Suppressor macrophage treated with lipopolysaccharide for 1 hour (primary cell): ENCODE measurements at places on chromosomes 12 and 14.
A peak's percentile ranks its signal among the peaks of the same experiment; 100 is the strongest.

GRCh38 chr12:69897744-69898143, 72.7 kb downstream of the MYRFL start:
- no peak for DNase-seq

- DNase-seq, result no peak
Observed at GRCh38 chr14:30195941-30196340, 268.3 kb upstream of the PRKD1 start.

GRCh38 chr12:40946612-40947194, 241.4 kb upstream of the PDZRN4 start:
- DNase-seq, result peak; percentile 61

DNA sequence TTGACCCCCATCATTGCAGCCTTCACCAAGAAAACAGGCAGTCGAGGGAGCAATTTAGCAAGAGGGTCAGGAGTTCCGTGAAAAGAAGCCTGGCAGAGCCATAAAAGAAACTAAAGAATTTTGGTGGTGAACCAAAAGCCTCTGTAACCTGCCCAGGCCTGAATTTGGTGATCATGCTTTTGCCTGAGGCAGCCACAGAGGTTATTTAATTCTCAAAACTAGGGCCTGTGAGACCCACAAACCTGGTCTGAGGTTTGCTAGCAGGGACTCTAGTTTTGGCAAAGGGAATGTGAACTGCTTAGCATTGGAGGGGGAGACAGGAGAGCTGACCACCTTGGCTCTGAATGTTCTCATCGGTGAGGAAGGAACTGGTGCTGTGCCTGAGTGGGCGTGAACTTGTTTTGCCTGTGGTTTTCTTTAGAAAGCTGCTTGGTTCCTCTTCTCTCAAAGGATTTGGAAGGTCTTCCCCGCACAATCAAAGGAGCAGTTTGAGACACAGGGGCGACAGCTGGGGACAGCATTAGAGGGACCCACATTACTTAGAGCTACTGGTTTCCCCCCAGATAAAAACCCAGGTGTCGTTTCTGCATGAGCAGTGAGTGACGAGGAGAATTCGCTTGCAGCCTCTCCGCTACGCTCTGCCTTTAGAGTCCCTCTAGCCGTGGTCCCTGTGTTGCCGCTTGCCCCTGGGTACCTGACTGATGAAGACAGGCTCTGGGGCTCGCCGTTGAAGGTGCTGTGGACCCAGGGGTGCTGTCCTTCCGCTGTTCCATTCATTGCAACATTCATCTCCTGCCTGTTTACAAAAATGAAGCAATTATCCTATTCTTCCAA, 12.6 kb upstream of the WNT5B start:
- DNase-seq, result peak; percentile 79

DNA sequence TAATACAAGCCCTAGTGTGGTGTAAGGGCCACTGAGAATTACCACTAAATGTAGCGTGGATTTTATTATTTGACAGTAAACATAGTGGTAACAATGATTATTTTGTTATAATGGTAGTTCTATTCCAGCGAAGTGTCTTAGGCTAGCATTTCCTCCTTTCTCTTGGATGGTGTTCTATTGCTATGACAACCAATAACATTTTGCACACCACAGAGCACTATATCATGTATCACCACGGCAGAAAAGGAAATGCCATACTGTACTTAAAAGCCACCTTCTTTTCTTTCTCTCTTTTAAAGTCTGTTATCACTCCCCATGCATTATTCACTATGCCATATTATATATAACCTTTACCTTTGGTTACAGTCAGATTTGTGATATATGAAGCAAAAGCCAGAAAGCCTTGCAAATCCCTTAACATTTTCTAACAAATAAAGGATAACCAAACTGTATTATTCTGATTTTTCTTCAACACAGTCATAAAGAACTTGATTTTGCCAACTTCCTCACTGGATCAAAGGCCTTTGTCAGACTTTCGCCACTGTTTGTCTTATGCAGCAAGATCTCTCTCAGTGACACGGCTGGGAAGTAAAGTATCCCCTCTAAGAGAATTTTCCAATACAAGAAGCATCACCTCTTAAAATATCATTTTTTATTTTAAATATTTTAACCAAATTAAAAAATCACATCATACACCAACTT, 195.8 kb downstream of the FOXN3 start:
- DNase-seq, result no peak

DNA sequence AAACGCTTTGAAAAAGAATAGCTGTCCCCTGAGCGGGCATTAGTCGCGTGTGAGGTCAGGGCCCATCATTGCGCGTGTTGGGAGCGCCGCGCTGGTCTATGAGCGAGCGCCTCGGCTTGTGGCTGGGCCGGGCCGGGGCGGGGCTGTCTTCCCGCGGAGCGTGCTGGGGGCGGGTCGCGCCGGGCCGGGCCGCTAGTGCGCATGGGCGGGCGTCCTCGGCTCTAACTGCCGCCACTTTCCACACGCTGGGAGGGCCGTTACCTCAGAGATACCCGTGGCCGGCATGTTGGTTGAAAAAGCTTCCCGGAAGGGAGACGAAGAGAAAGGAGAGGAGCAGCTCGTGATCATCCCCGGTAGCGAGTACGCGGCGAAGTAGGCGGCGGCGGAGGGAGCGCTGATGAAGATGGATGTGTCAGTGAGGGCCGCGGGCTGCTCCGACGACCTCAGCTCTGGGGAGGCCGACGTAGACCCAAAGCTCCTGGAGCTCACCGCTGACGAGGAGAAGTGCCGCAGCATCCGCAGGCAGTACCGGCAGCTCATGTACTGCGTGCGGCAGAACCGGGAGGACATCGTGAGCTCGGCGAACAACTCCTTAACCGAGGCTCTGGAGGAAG, at the start of gene EID3:
TSS of gene EID3 (plus strand) at position 202 of the 614 bp plus-strand sequence. CDS start at position 398, 196 bp downstream.
- peak; percentile 92 for DNase-seq

- peak; percentile 38 for DNase-seq
Observed at GRCh38 chr12:122182887-122183587, at the start of gene LRRC43. Gene LRRC43, plus strand, starts transcription at chr12:122183123. Its CDS starts 22 bp downstream, at chr12:122183145.

DNA sequence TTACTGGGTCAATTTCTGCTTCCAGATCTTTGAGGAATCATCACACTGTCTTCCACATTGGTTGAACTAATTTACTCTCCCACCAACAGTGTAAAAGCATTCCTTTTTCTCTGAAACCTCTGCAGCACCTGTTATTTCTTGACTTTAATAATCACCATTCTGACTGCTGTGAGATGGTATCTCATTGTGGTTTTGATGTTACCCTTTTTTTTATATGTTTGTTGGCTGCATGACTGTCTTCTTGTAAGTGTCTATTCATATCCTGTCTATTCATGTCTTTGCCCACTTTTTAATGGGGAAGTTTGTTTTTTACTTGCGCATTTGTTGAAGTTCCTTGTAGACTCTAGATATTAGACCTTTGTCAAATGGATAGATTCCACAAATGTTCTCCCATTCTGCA, 324.9 kb downstream of the NAV3 start:
- DNase-seq, result no peak

DNA sequence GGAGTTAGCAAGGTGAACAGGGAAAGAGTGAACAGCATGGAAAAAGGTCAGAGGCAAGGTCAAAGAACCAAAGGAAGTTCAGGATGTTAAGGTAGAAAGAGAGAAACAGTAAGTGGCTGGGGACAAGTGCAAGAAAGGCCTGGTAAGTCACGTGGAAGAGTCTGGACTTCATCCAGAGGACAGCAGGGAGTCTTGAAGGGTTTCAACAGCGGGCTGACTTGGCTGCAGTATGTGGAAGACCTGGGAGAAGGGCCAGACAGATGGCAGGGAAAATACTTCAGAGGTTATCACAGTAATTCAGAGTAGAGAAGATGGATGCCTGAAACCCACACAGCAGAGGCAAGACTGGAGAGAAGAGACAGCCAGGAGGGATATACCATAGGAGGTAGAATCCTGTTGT, 34.0 kb downstream of the CIT start:
- no peak for DNase-seq

DNA sequence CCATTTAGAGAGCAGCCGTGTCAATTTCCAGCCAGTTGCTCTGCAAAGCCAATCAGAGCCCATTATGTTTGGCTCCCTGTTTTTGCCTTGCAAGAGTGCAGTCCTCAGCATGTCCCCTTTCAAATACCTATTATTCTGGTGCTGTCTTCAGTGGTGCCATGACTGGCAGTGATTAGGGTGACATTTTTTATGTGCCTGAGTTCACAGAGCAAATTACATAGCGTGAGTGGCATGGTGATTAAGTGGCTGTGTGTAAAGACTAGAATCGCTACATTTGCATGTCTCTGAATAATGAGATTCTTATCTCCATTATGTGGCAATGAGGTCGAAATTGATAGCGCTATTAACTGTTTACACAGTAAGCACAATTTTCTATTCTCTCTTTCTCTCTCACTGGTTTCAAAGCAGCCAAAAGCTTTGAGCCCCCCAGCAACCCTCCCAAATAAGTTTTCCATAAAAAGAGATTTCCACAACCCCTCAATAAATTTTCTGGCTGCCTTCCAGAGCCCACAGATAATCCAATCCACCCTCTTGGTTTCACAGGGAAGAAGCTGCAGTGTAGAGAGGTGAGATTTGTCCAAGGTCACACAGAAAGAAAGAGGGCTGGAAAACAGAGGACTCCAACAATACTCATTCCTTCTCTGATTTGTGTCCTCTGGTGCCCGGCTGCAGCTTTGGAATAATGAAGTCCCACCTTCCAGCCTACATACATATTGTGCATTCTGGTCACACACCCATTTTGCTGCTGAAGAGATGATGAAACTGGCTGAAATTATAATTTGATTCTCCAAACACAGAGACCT, 58.8 kb upstream of the NUDT4 start:
- DNase-seq, result no peak

- DNase-seq, result no peak
Observed at GRCh38 chr12:52042706-52043385, 8.4 kb upstream of the NR4A1 start.

DNA sequence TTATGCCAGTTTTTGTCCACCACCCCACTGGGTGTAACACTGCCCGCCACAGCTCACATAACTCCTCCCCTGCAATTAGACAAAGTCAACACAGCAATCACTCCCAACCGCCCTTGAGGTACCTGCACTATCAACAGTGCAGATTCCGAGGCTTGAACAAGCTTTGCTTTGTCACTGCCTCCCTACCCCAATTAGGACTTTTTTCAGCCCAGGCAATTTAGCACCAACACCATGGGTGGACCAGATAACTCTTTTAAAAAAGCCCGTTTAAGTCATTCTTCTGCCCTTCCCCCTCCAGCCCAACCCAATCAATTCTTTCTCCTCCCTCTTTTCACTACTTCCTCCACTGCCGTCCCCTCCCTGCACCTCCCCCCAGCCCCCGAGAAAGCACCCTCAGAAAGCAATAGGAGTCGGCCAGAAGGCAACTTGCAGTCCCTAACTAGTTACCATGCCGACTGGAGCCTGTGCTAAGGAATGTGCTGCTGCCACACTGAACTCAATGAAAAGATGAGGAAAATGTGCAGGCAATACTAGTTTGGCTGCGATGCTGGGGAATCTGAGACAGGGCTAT, 45.7 kb upstream of the OTX2 start:
- DNase-seq, result no peak

DNA sequence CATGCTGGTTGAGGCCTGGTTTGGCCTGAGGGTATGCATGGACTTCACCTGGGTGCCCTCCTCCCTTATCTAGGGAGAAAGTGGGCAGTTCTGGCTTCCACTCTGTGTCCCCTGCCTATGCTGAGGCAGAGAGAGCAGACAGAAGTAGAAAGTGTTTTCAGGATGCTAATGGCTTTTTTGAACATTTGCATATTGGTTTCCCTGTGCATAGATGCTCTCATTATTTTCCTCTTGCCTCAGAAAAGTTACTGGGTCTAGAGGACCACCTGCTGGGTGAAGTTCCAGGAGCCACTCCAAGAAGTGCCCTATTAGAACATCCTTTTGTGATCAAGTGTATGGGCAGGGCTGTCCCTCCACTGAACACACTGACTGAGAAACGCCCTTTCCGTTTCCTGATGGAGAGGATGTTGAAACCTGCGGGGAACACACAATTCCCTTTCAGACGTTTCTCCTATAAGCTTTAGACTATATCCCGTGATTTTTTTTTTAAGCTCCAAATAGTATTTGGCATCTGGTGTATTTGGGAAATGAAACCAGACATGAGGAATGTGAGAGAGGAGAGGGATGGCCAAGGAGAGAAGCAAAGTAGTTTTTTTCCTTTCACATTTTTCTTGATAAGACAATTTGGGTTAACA, 66.6 kb downstream of the DAAM1 start:
- DNase-seq, result peak; percentile 10

GRCh38 chr12:74111688-74112360, 425.8 kb upstream of the ATXN7L3B start:
- DNase-seq, result no peak

GRCh38 chr12:40203060-40203430, 21.8 kb upstream of the LRRK2 start:
- no peak for DNase-seq

DNA sequence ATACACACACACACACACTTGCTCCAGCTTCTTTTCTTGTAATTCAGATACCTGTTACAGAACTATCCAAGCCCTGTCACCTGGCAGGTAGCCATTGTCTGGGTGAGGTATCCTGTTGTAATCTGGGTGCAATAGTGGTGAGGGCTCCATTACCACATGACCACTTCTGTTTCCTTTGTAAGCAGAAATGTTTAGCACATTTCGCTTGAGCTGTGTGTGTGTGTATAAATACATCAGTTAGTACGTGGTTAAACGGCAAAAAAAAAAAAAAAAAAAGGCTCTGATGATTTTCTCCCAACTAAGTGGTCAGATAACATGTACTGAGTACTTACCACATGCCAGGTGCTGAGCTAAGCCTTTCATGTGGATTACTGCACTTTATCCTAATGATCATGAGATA, 129.3 kb upstream of the SSTR1 start:
- no peak for DNase-seq
